KG1 (cell line): ENCODE measurements at places on chromosomes 7 and 10.

GRCh38 chr10:120824881-120825309 lies 26.3 kb upstream of the WDR11 start:
- DNase-seq, result peak; percentile 3

DNA sequence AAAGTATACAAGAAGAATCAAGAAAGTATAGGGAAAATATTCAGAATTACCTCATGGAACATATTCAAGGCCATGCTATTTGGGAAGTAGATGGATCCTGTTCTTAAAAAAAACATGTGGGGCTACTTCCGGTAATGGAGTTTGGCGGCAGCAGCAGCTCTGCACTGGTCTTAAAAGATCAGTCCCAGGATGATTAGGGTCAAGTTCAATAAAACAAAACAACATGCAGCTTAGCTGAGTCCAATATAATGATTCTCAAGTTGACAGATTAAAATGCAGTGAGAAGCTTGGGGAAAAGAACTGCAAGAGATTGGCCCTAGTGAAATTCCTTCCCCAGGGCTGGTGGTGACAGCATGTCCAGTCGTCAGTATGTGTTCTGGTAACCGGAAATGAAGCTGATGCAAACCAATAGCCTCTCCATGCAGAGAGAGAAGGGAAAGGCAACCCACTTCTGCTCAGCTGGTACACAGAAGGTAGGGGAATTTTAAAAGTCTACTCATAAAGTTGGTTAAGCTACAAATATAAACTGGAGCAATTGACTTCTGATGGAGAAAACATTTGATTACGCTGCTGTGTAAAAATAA lies 305.1 kb upstream of the IMMP2L start:
- DNase-seq, result no peak

DNA sequence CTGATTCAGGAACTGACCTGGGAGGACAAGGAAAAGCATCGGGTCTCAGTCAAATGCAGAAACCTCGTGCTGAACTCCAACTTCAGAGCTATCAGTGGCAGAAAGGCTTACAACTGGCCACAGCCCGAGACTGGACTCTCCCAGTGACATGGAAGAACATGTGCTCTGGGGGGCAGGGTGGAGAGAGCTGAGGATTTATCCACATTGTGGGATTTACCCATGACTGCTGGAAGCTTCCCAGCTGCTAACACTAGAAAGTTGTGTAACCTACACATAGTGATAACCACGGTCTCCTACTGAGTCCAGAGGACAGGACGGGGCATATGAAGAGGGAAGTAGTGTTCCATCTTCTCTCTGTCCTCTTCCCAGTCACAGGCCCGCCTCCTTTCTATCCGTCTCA lies 103.4 kb downstream of the ITIH5 start:
- DNase-seq, result no peak

GRCh38 chr7:2934211-2934731 lies 90.2 kb upstream of the GNA12 start:
- no peak for DNase-seq

DNA sequence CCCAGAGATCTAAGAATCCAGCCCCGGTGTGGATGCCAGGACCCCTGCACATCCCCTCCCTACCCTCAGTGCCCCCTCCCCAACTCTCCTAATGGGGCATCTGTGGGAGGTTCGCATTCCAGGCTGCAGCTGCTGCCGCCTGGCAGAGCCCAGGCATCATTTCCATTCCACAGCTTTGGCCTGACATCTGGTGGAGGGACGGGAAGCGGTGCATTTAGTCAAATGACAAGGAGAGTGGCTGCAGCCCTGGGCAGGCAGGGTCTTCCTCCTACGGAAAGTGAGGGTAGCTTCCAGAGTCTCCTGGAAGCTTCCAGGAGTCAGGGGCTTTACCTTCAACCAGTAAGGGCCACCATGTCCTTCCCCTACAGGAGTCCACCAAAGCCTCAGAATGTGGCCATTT lies 30.8 kb downstream of the PRLHR start:
- DNase-seq, result no peak

DNA sequence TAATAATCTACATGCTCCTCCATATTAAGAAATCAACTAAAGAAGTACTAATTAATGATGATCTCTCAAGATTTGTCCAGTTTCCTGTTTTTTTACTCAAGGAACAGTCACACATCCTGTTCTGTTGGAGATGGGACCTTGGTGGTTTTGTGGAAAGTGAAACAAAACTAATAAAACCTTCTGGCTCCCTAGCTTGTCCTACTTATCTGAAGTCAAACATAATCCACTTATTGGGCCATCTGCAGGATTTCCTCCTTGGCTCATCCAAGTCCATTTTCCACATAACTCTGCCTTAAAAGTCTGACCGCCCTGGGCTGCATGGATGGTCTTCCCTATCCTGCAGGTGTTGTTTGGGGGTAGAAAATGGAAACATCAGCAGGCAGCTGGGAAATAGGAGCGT lies 39.4 kb upstream of the TARP start:
- DNase-seq, result no peak

DNA sequence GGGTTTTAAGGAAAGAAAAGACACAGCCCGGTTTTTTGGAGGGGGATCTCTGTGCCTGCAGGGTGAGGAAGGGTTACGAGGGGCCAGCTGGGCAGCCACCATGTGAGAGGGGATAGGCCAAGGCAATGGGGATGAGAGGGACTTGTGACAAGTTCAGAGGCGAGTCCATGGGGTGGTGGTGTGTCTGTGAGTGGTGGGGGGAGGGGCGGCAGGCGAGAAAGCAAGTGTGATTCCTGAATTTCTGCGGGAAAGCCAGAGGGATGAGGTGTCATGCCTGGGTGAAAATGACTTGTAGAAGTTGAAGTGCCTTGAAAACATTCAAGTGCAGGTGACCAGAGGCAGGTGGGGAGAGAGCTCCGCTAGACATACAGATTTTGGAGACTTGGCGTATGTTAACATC lies 61.0 kb upstream of the RNF32 start:
- DNase-seq, result no peak

DNA sequence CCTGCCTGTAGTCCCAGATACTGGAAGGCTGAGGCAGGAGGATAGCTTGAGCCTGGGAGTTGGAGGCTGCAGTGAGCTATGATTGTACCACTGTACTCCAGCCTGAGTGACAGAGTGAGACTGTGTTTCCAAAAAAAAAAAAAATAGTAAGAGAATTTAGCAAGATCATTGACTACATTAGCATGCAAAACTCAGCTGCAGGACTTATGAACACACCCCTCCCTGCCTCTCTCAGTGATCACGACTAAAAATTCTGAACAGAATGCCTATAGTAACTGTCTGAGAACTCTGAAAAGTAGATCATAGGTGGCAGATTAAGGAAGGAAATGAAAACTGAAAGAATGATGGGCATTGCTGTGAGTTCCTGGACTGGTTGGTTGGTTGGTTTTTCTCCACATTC lies 50.5 kb downstream of the MYL10 start:
- DNase-seq, result no peak

DNA sequence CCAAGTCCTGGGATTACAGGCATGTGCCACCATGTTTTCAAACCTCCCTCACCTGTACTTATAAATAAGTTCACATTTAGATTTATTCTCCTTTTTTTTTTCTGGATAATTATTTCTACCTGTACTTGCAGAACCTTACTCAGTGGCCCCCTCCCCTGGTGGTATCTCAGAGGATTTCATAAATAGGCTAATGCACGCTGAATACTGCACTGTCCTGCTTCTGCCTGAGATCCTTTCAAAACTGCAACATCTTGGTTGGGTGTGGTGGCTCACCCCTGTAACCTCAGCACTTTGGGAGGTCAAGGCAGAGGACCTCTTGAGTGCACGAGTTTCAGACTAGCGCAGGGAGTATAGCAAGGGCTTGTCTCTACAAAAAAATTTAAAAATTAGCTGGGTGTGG lies 4.6 kb upstream of the BLVRA start:
- DNase-seq, result no peak

GRCh38 chr7:128036226-128036940 lies 5.1 kb upstream of the LRRC4 start:
- no peak for DNase-seq
